Ovary (tissue), 10 donors: ENCODE measurements at places on chromosomes 16 and 17. TPM values are rescaled to one million over a fixed set of nuclear protein-coding genes. Genes with fewer than 3 reads are reported as not detected.

DNA sequence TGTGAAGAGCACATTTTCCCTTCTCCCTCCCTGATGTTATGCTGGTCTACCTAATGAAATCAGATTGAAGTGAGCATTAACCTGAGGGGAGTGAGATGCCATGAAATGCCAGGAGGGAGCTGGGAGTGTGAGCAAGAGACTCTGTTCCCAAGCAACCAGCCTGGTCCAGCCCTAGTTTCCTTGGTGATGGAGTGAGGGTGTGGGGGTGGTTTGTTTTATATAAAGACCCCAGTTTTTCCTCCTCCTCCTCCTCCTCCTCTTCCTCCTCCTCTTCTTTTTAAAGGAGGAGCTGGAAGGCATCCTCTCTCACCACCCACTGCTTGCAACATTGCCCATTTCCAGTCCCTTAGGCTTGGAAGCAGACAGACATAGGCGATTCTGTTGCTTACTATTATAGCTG is 97.1 kb downstream of the DNAH3 start:
- DNase-seq = no peak

DNA sequence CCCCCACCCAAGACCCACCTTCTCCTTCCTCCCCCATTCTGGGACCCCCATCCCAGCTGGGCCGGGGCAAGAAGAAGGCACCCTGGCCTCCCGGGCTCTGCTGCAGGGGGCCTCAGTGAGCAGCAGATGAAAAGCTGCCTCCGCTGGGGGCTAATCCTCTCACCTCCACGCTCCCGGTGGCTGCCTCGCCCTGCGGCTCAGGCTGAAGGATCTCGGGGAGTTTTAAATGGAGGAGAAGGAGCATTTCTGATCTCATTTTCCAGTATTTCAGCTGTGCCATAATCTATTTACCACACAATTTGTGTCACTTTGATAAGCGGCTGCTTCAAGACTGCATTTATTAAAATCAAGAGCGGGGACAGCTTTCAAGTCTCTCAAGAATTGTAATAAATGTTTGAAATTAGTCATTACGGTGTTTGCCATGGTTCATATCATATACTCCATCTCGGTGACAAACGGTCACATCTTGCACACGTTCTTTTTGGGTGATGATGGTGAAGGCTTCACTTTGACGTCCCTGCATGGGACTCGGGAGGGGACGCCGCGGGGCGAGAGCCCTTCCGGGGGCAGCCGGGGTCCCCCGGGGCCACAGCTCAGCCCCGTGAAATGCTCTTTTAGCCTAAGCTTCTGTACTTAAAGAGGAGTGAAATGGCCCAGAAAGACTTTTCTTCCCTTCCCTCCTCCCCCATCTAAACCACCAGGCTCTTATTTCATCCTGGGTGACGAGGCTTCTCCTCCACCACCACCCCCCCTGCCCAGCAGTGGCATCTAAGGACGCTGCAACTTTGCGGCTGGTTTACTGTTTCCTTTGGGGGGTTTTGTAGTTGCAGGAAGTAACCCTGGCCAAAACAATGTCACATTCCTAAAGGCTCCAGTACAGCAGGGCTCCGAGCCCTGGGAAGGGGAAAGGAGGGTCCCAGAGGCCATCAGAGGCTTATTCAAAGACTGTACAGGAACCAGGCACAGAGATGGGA is 313.1 kb upstream of the TNRC6C start:
- no peak for DNase-seq

GRCh38 chr17:1232786-1233185 is 37.5 kb upstream of the BHLHA9 start:
- no peak for DNase-seq

GRCh38 chr16:65283181-65283651 is 161.4 kb upstream of the CDH11 start:
- DNase-seq = no peak

GRCh38 chr16:13961099-13961811 is 41.3 kb downstream of the ERCC4 start:
- no peak for DNase-seq

DNA sequence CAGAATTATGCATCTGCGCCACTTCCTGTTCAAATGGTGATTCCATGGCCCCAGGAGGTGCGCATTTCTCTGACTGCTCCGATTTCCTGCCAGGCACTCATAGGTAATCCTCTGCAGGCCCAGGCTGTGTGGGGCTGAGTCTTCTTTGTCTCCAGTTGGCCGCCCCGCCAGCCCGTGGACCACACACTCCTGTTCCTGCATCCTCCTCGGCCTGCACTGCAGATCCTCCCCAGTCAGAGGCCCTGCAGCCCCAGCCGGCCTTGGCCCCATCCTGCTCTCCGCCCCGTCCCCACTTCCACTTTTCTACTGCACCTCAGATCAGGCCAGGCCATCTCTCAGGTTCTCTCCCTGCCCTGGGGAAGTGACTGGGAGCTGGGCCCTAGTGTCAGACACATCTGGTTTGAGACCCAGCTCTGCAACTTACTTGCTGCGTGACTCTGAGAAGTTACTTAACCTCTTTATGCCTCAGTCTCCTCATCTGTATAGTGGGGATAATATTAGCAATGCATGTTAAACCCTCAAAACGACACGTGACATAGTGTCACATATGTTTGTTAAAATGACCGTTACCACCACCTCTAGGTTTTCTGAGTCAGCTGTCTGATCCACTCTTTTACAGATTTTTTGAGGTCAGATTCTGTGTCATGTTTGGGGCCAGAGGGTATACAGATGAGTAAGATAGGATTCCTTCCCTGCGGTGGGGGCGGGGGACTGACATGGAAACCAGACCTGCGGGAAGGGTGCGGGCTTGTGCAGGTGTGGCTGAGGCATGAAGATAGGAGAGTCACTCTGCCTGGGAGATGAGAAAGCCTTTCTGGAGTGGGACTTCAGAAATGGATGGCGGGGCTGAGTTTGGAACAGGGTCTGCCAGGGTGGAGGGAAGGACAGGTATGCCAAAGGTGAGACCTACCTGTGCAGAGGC is 12.8 kb downstream of the RAB11FIP4 start:
- no peak for DNase-seq

GRCh38 chr17:60305141-60305540 is 86.8 kb downstream of the USP32 start:
- DNase-seq = no peak

Gene NPW
- total RNA-seq = 1.1 TPM

Gene KRT39
- not detected for total RNA-seq

Gene PITPNM3
- 11.8 TPM for total RNA-seq

Gene PRSS36
- 1.1 TPM for total RNA-seq
